GM20000 (cell line): ENCODE measurements at places on chromosomes 3 and 15.

DNA sequence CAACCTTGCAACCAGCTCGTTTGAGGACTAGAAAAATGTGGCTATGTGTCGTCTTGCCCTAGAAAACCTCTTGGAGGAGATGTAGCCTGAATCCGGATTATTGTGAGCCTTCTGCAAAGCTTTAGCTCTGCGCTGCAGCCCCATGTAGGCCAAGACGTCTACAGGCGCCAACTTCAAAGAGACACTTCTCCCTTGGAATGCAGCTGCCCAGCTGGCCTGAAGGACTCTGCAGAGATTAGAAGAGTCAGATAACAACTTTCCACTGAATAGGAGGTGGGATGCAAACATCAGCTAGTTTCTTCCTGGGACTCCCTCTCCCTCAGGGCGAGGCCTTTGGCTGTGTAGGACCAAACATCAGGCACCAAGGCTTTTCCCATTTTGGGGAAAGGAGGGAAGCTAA is 356.5 kb upstream of the IL12A start:
- DNase-seq = no peak

GRCh38 chr3:4828279-4829030 is 150.8 kb upstream of the BHLHE40 start:
- peak; percentile 1 for DNase-seq

- peak; percentile 84 for DNase-seq
Measured at GRCh38 chr3:122576174-122576940, 1.1 kb upstream of the PARP15 start.

DNA sequence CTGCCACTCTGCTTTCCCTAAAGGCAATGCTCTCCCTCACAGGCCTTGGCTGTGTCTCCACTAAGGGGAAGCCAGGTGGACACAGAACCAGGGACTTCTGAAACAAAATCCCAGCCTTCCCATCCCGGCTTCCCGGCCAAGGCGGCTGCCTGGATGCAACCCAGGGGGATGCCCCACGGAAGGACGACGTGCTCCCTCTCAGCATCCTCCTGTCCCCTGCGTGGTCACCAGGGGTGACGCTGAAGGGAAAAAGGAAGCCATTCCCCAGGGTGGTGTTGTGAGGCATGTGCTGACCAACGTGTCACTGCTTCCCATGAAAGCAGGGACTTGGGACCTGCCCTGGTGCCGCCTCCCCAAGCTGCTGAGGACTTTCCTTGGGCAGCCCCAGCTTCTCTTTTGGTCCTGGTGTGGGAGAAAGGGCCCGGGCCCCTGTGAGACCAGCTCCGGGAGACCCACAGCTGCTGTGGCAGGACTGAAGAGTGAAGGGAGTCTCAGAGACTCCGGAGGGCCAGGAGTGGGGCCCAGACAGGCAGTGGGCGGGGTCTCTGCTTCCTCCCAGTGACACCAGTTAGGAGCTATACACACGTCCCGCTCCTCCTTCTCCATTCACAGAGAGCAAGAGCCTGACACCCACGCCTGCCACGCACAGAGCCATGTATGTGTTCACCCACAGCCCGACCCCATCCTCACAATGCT is 139.2 kb downstream of the NUP210 start:
- peak; percentile 51 for DNase-seq

DNA sequence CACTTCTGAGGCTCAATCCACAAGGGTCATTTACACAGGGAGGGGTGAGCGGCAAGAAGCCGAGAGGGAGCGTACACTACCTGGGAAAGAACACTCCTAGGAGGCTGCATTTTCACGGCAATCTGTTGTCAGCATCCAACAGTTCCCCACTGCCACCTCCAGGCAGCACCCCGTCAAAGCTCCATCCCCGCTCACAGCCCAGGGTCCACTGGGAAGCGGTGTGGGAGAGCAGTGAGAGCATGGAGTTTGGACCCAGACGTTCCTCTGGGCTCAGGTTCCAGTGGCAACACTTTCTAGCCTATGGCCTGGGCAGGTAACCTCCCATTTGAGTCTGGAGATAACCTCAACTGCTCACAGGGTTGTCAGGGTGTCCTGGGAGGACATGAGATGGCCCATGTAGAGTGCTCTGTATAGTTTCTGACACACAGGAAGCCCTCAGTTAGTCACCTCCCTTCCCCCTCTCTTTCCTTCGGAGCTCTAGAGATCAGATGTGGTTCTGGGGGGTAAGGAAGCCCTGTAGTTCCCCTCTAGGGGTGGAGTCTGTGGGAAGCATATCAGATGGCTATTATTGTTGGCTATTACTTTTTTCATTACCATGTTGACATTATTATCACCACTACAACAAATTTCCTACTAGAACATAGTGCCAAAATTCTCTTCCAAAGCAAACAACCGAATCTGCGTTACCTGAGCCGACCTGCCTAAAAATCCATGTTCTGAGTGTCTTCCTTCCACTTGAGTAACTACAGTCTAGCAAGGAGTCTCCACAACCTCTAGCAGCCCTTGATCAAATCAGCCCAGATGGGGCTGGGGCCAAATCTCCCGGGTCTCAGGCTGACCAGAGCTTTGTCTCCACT is 29.1 kb downstream of the RUVBL1 start:
- DNase-seq = no peak

- DNase-seq = no peak
Measured at GRCh38 chr3:29346828-29347227, 66.0 kb downstream of the RBMS3 start.

DNA sequence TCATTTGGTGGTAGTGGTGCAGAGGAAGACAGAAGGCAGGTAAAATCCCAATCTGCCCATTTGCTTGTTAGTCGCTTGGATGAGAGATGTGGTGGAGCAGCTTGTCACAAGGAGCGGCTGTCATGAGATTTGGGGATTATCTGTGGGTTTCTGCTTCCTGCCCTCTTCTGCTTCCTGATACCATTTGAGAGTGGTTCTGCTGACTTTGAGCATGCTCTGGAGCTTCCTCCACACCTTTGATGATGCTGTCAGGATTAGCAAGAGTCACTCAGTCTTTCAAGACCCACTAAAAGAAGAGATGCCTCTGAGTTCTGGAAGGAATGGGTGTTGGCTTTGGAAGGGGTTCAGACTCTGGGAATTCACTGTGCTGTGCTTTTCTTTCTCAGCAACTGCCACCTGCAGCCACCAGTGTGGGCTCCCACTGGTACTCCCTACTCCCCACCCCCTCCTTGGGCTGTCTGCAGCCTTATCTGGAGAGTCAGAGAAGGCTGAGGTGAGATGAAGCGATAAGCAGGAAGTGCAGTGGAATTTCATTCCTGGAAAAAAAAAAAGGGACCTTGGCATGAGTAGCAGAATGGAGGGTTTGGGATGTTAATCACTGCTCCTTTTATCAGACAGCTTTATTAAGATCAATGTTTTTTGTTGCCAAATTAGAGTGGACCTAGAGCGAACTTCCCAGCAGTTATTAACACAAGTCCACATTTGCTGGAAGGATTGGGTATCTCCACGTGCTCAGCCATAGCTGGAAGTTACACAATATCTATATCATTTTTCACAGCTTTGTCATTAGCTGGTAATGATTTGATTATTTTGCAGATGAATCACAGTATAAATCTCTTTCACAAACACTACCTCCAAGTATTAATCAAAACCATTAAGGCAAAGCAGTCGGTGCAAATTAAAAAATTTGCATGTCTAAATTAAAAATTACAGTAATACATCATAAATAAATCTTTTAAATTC is 233.0 kb upstream of the SATB1 start:
- no peak for DNase-seq

DNA sequence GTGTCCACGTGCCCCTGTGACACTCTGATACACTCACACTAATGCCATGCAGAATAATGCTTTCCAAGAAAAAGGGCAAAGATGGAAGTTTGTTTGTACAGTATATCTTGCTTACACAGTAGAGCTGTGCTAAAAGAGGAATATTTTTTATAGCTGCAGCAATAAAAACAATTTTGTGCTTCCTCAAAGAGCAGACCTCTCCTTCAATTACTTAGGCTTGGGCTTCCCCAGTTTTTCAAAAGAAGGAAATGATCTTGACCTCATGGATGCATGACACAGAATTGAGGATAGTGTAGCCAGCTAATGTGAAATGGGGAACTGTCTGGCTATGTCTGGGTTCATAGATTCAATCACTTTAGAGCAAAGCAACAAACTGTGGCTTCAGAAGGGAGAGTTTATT is 137.4 kb downstream of the STT3B start:
- no peak for DNase-seq

DNA sequence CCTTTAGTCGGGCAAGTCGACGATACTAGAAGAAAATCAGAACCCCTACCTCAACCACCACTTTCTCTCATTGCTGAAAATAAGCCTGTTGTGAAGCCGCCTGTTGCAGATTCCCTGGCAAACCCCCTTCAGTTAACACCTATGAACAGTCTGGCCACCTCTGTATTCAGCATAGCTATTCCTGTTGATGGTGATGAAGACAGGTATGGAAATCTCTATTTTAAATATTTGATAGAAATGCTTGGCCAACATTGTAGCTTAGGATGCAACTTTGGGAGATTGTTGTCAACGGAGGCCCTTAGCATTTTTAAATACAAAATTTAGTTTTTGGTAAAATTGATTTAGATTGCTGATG is 3.0 kb downstream of the TSC22D2 start:
- no peak for DNase-seq

- no peak for DNase-seq
Measured at GRCh38 chr3:129238945-129239705, 10.3 kb upstream of the COPG1 start.

DNA sequence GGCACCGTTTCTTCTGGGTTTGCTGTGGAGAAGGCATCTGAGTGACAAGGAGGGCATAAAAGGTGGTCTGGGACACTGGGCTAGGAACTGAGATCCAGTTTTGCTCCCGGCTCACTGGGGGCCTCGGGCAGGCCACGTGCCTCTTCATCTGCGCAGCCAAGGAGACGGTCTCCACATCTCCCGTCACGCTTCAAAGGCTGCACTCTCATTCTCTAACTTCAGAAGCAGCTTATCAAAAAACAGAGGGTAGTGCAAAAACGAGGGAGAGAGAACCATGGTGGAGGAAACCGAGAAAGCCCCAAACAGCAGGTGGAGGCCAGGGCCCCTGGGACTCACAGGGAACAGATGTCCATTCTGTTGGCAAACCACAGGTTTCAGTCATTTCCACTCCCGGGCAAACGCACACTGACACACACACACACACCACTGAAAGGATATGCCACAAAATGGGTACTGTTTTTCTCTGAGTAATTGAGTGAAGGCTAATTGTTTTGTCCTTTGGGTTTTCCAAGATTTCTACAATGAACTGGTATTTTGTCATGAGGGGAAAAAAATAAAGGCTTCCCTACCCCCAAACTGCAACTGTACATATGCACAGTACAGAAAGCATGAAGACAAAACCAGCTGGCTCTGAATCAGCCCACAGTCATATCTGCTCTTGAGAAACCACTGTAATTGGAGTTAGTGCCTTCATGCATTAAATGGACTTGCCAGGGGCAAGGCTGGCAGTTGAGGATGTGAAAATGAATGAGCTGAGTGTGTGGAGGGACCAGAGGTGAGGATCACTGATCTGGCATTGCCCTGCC is 71.9 kb downstream of the MGLL start:
- DNase-seq = peak; percentile 55

DNA sequence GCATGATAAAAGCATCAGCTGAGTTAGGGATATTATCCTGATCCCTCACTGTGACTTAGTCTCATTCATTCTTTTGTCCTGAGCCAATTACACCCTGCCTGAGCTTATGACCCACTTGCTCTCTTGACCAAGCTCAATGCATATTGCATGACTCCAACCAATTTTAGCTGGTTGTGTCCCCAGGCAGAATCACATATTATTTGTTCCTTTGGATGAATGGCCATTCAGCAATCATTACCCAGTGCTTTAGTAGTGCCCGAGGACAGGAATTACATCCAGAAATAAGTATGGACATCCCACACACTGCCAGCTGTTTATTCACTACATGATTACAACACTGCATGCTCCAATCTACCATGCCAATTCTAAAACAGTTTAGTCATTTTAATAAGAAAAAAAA is 322.5 kb downstream of the ZBBX start:
- no peak for DNase-seq

DNA sequence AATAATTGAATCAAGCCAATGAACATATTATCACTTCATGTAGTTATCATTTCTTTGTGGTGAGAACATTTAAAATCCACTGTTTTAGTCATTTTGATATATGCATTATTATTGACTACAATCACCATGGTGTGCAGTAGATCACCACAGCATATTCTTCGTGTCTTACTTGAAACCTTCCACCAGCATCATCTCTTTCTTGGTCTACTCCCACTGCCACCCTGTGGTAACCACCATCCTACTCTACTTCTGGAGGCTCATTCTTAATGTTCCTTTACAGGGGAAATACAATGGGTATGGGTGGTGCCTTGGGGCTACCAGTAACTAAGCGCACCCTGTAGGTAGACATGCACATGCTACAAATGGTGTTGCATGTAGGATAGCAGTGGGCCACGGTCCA is 25.4 kb downstream of the PXK start:
- no peak for DNase-seq

GRCh38 chr3:159447841-159448240 is 540.8 kb upstream of the IL12A start:
- no peak for DNase-seq

DNA sequence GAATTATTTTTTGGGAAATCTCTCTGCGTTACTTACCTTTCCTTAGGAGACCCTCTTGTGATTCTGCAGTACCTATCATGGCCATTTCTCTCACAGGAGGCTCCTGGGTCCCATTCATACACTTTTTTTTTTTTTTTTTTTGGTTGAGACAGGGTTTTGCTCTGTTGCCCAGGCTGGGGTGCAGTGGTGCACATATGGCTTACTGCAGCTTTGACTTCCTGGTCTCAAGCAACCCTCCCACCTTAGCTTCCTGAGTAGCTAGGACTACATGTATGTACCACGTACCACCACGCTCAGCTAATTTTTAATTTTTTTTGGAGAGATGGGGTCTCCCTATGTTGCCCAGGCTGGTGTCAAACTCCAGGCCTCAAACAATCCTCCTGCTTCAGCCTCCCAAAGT is 36.1 kb downstream of the TRAK1 start:
- no peak for DNase-seq

GRCh38 chr3:35777563-35778554 is 138.5 kb downstream of the ARPP21 start:
- DNase-seq = no peak

DNA sequence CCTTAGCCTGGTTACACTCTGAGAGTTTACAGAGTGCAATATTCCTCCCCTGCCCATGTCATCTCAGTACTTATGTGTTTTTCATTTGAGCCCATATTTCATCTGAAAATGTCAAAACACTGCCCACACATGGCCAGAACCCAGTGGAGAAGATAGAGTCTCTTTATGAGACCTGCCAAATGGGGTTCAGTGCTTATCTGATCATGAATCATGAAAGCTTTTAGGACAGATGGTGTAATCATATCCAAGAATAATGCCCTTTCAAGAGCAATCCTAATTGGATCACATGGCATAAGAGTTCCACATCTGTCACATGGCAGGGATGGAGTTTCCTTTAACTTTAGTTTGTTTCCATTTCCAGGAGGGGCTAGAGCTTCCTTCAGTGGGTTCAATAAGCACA is 77.2 kb upstream of the AGBL1 start:
- DNase-seq = no peak

GRCh38 chr15:65576664-65577063 is 34.3 kb downstream of the INTS14 start:
- no peak for DNase-seq

- DNase-seq = peak; percentile 69
Measured at GRCh38 chr3:32399030-32399620, 7.5 kb downstream of the CMTM7 start.
